A549 treated with ZK216348 at 1 μM for 4 hours (cell line): ENCODE measurements at places on chromosomes 2 and 18. TPM values are rescaled to one million over a fixed set of nuclear protein-coding genes. Genes with fewer than 3 reads are reported as not detected.

Gene NYAP2
- total RNA-seq: 0.02 TPM in 1 of 5 replicates, not detected in the others

Gene GCA
- 5.1 to 6.9 TPM (median 6.7 TPM) in 5 replicates for total RNA-seq

Gene GPR45
- total RNA-seq: not detected in 5 replicates

Gene RASGRP3
- 0.41 to 1.6 TPM (median 0.61 TPM) in 5 replicates for total RNA-seq

Gene KCNG2
- total RNA-seq: not detected in 5 replicates

Gene REG3A
- total RNA-seq: not detected in 5 replicates

Gene COL5A2
- 46.6 to 84.6 TPM (median 67.9 TPM) in 5 replicates for total RNA-seq

Gene TRABD2A
- 7.9 to 12.9 TPM (median 12.4 TPM) in 5 replicates for total RNA-seq
